ENCODE measurements at places on chromosomes 16 and 17.

GRCh38 chr17:29133121-29133713 is 47.0 kb downstream of the MYO18A start:
- H3K36me3 ChIP-seq = peaks cover 4% of the 10 kb centered on the region
- peak overlapping the region; percentile 50 for H3K27ac ChIP-seq
- no peak for DNase-seq
- H3K4me3 ChIP-seq = no peak overlapping the region

DNA sequence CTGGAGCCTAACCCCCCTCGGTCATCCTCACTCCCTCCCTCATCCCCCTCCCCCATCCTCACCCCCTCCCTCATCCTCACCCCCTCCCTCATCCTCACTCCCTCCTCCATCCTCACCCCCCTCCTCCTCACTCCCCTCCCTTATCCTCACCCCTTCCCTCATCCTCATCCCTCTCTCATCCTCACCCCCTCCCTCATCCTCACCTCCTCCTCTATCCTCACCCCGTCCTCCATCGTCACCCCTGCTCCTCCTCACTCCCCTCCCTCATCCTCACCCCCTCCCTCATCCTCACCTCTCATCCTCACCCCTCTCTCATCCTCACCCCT is 571 bp downstream of the PRSS33 start:
- peaks cover 5% of the 10 kb centered on the region for H3K4me1 ChIP-seq
- no peak for DNase-seq
- H3K4me3 ChIP-seq = no peak overlapping the region

DNA sequence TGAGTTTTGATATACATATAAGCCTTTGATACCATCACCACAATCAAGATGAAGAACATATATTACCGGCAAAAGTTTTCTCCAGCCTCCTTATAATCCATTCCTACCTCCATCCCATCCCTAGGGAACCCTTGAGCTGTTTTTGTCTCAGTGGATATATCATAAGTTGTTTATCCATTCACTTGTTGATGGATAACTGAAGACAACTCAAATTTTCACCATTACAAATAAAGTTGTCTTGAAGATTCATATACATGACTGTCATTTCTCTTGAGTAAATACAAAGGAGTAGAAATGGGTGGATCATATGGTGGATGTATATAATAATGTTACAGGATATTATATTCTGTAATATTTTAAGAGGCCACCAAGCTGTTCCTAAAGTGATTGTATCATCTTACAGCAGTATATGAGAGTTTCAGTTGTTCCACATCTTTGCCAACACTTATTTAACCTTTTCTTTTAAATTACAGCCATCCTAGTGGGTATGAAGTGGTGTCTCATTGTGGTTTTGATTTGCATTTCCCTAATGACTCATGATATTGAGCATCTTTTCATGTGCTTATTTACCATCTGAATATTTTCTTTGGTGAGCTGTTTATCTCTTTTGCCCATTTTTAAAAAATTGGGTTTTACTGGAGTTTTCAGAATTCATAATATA is 17.4 kb downstream of the NF1 start:
- H3K27me3 ChIP-seq = no peaks in the 10 kb centered on the region
- DNase-seq = no peak
- H3K4me3 ChIP-seq = no peak overlapping the region

- DNase-seq = peak; percentile 46
- H3K27me3 ChIP-seq = peaks cover 28% of the 10 kb centered on the region
- no peak within 1 kb of the TSS for H3K27ac ChIP-seq
- H3K36me3 ChIP-seq = peaks cover 5% of the 10 kb centered on the region
- H3K4me1 ChIP-seq = peaks cover 7% of the 10 kb centered on the region
- peak within 1 kb of the TSS; percentile 57 for H3K4me3 ChIP-seq
These were observed at the start of gene LPCAT2 for GRCh38 chr16:55508941-55509931. Gene LPCAT2, plus strand, starts transcription at chr16:55509072. Its CDS starts 110 bp downstream, at chr16:55509182.

- no peak for DNase-seq
- H3K27ac ChIP-seq = no peak overlapping the region
- H3K36me3 ChIP-seq = no peaks in the 10 kb centered on the region
- H3K4me3 ChIP-seq = no peak overlapping the region
- H3K4me1 ChIP-seq = no peaks in the 10 kb centered on the region
- no peaks in the 10 kb centered on the region for H3K27me3 ChIP-seq
These were observed 70.4 kb downstream of the RPH3AL start for GRCh38 chr17:282000-282911.

DNA sequence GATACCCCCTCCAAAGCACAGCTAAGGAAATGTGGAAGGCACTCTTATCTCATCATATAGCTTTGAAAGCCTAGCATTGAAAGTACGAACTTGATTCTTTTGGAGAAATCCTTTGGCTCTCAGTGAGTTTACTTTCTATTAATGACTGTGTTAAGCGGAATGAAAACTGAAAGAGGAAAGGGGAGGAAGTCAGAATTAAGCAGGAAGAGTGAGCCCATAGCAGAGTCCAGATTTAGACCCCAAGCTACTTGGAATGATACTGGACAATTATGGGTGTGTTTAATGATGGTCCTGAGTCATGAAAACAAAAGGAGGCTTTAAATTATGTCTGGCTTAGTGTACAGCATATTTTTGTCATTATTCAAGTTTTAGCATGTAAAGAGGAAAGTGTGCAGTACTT is 42.2 kb downstream of the TENT4B start:
- peak overlapping the region; percentile 35 for H3K27ac ChIP-seq
- DNase-seq = no peak
- H3K36me3 ChIP-seq = peaks cover 8% of the 10 kb centered on the region
- H3K4me1 ChIP-seq = peaks cover 41% of the 10 kb centered on the region

DNA sequence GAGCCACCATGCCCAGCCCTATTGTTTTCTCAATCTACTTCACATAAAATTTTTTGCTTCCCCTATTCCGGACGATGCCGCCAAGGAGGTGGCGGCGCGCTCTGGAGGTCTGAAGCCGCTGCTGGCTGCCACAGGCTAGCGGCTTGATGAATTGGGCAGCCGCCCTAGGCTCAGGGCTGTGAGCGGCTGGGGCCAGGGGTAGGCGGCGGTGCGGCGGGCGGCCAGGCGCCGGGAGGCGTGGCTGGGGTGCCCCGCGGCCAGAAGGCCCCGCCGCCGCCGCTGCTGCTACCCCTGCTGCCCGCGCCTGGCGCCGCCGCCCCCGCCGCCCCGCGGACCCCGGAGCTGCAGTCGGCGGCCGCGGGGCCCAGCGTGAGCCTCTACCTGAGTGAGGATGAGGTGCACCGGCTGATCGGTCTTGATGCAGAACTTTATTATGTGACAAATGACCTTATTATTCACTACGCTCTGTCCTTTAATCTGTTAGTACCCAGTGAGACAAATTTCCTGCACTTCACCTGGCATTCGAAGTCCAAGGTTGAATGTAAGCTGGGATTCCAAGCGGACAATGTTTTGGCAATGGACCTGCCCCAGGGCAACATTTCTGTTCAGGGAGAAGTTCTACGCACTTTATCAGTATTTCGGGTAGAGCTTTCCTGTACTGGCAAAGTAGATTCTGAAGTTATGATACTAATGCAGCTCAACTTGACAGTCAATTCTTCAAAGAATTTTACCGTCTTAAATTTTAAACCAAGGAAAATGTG is 41.7 kb downstream of the ANKFY1 start:
- peaks cover 1% of the 10 kb centered on the region for H3K4me1 ChIP-seq
- DNase-seq = no peak
- no peak overlapping the region for H3K27ac ChIP-seq
- no peaks in the 10 kb centered on the region for H3K27me3 ChIP-seq
- peaks cover 8% of the 10 kb centered on the region for H3K36me3 ChIP-seq

GRCh38 chr16:20903116-20903898 is 2.7 kb downstream of the LYRM1 start:
- peaks cover 48% of the 10 kb centered on the region for H3K36me3 ChIP-seq
- H3K27ac ChIP-seq = peak overlapping the region; percentile 49
- no peaks in the 10 kb centered on the region for H3K27me3 ChIP-seq
- H3K4me1 ChIP-seq = peaks cover 62% of the 10 kb centered on the region

DNA sequence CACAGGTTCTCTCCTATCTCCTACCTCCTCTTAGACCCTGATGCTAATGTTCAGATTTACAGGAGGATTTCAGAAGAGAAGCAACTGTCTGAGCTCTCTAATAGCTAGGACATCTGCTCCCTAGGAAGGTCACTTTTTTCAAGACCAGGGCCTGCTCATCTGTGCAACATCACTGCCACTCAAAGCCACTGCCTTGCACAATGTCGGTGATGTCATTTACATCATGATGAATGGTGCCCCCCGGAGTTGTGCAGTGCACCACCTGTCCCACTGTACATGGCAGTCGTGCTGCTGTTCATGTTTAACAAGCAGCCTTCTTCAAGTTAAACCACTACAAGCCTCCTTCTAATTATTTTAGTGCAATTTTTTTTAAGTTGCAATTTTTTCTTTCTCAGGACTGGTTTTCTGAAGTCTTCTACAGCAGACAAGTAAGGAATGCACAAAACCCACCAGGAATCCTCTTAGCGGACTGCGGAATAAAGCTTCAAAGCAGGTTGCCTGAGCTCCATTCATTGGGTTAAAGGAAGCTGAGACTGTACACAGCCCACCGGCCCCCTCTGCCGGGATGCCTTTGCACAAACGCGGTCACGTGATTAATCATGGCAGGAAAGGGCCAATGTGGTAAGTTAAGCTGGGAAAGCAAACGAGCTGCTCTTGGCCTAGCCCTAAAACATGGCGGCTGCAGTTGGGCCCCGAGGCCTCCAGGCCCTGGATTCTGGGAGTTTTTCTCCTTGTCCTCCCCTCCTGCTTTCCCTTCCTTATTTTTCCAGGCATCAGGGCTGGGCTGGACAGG is 74.1 kb downstream of the MYH11 start:
- no peaks in the 10 kb centered on the region for H3K36me3 ChIP-seq
- H3K27ac ChIP-seq = no peak overlapping the region
- DNase-seq = no peak
- no peaks in the 10 kb centered on the region for H3K4me1 ChIP-seq

DNA sequence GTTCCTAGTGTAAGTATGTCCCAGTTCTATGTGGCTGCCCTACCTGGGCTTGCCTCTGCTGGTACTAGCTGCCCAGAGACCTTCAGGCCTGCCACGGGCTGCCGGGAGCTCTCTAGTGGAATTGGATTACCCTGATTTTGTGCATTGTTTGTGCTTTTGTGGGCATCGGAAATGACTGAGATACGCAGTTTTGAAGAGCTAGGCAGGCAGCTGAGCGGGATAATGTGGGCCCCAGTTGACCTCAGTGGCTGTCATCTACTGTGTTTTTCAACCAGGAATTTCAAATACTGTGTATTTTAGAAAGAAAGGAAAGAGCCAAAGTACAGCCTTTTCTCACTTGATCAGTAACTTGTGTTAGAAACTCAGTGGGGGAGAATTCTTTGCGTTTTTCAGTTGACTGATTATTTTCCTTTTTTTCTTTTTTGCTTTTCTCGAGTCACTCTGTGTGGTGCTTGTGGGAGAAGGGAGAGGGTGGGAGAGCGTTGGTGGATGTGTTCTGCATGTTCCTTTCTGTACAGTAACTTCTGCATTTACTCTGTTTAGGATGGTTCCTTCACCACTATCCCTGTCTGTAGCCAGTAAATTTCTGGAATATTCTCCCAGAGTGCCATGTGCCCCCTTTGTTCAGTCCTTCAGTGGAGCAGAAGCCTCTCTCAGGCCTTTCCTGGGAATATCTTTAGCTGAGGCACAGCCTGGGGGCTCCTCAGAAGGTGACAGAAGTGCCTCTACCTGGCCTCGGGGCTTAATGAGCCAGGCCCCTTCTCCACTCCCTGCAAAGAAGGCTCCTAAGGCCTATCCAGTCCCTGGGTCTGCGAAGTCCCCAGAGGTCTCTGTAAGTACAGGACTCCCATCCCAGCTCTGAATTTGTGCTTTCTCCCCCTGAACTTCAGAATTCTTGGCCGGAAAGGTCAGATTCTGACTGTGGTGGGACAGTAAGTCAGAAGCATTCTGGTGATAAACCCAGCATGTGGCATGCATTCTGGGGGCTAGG is 15.0 kb upstream of the SLC12A3 start:
- no peak overlapping the region for H3K4me3 ChIP-seq
- no peak for DNase-seq
- H3K27ac ChIP-seq = peak overlapping the region; percentile 52
- peaks cover 23% of the 10 kb centered on the region for H3K36me3 ChIP-seq
- peaks cover 34% of the 10 kb centered on the region for H3K4me1 ChIP-seq

GRCh38 chr16:57984443-57985203 is 13.7 kb upstream of the CNGB1 start:
- DNase-seq = peak; percentile 91
- peaks cover 2% of the 10 kb centered on the region for H3K4me1 ChIP-seq
- peak overlapping the region; percentile 94 for H3K4me3 ChIP-seq
- peaks cover 9% of the 10 kb centered on the region for H3K27me3 ChIP-seq
- no peaks in the 10 kb centered on the region for H3K36me3 ChIP-seq

DNA sequence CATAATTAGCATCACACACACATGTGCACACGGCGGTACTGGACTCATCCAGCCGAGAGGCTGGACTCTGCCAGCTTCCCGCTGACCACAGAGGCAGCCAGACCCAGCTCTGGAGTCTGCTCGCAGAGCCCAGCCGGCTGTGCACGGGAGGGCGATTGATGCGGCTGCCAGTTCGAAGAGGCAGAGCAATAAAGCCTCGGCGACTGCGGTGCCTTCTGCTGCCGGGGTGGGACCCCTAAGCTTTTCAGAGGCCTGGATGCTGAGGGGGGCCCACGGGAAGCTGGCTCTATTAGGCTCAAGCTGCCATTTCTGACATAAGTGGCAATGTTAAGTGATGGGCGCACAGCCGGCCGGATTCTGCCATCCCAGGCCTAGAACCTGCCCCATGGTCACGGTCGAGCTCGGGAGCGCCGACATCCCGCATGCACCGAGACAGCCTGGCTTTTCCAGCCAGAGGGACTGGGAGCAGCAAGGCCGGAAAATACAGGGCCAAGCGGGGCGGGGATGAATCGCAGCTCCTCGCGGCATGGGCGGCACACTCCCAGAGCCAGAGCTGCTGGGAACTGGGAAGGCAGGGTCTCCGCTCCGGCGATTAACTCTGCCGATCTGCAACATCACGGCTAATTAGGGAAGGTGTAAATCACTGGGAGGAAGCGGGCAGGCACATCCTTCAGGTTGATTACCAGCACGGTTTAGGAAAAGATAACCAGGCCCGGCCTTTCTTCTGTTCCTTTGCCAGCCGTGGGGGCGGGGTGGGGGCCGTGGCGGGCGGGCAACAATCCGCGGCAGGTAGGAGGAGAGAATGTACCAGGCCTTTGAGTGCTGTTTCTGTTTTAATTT is 57.7 kb downstream of the TBC1D16 start:
- H3K36me3 ChIP-seq = no peaks in the 10 kb centered on the region
- DNase-seq = peak; percentile 21
- no peak overlapping the region for H3K4me3 ChIP-seq
- no peaks in the 10 kb centered on the region for H3K4me1 ChIP-seq

- H3K36me3 ChIP-seq = peaks cover 34% of the 10 kb centered on the region
- no peak for DNase-seq
- H3K4me1 ChIP-seq = peaks cover 35% of the 10 kb centered on the region
- no peak overlapping the region for H3K27ac ChIP-seq
These were observed 6.0 kb upstream of the CDC6 start for GRCh38 chr17:40281663-40282062.

GRCh38 chr17:67566656-67567055 is 151.1 kb upstream of the NOL11 start:
- peaks cover 4% of the 10 kb centered on the region for H3K4me1 ChIP-seq
- no peaks in the 10 kb centered on the region for H3K27me3 ChIP-seq
- no peak overlapping the region for H3K4me3 ChIP-seq
- H3K36me3 ChIP-seq = peaks cover 2% of the 10 kb centered on the region

GRCh38 chr17:82964851-82965341 is 114.5 kb upstream of the METRNL start:
- no peak for DNase-seq
- H3K36me3 ChIP-seq = peaks cover 1% of the 10 kb centered on the region
- H3K27ac ChIP-seq = no peak overlapping the region
- peaks cover 6% of the 10 kb centered on the region for H3K4me1 ChIP-seq
